ENCODE measurements at places on chromosomes 6 and 20.

DNA sequence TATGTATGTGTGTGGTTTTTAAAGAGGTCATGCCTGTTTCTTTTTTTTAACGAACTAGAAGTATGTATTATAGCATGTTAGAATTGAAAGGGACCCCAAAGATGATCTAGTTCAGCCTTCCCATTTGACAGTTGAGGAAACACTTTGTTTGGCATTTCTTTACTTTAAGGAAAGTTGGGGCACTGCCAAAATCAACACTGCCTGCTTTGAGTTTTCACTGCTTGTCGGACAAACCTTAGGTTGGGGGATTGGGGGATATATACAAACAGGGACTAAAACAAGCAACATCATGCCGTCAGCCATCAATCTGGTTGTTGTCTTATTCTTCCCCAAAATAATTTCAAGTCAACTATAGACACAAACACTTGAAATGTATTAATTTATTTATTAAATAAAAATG lies 14.1 kb upstream of the CALHM6 start:
- no peak for DNase-seq

- no peak for DNase-seq
These were observed 100.2 kb downstream of the CEBPB start for GRCh38 chr20:50290808-50291207.

DNA sequence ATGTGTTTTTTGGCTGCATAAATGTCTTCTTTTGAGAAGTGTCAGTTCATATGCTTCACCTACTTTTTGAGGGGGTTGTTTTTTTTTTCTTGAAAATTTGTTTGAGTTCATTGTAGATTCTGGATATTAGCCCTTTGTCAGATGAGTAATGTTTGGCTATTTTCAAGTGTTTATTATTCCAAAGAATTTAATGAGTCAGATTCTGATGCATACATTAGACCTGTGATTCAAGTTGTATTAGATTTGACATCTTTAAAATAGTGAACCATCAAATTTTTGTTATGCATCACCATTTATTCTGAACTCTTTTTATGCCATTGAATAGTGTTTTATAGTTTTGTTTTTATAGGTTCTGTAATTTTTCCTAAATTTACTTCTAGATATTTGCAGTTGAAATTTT lies 319.3 kb downstream of the PKHD1 start:
- DNase-seq = no peak

- no peak for DNase-seq
These were observed 739 bp downstream of the B3GAT2 start for GRCh38 chr6:70956191-70956450.

- DNase-seq = no peak
These were observed 770 bp downstream of the KIF3B start for GRCh38 chr20:32278199-32278643.

DNA sequence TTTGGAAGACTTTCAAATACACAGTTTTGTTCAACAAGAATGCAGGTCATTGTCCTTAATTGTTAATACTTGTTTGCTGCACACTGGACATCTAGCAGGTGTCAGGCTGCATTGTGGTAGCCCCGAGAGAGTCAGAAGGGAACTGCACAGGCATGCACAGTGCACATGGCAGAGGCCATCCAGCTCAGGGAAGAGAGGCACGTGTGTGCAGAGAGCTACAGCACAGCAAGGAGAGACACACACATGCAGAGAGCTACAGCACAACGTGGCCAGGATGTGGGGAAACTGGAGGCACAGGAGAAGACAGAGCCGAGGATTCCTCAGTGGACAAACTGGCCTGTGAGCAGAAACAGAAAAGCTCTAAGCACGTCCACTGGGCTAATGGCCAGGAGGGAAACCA lies 272.0 kb downstream of the SMOC2 start:
- no peak for DNase-seq

GRCh38 chr20:61929971-61930666 lies 135.6 kb downstream of the TAF4 start:
- DNase-seq = no peak

- peak; percentile 33 for DNase-seq
These were observed 2.1 kb downstream of the NQO2 start for GRCh38 chr6:3001773-3002293.

- DNase-seq = no peak
These were observed 1.9 kb downstream of the DDR1 start for GRCh38 chr6:30885999-30886896.

DNA sequence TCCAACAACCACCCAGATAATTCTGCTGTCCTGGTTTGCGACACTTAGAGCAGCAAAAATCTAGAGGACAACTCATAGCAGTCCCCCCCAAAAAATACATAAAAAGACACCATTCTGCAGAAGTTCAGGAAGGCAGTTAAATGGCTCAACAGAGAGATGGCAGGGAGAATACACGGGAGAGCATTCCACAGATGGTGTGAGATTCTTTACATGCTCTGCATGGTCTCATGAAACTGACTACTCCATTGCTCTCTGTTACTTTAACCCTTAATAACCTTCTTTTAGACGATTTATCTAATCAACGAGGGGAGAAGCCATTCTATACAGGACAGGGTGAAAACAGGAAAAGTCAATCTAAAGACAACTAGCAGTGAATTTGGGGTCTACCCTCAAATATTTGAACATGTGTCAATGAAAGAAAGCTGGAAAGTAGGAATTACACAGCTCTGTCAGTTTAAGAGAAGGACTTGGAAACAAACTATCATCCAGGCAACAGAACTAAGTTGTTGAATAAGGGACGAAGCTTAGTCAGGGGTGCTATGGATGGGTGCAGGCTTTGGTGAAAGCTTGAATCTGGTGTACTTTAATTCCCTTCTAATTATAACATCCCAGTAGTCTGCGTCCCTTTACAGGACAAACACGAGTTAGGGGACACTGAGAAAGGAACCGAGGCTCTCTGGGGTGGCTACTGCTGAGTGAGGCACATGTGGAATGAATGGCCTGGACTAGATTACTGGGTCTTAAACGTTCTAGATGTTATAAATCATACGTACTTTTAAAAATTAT lies 5.1 kb downstream of the PERP start:
- no peak for DNase-seq

GRCh38 chr6:97919631-97920030 lies 636.6 kb upstream of the MMS22L start:
- DNase-seq = no peak

GRCh38 chr6:136095986-136096385 lies 154.1 kb downstream of the MTFR2 start:
- DNase-seq = no peak

DNA sequence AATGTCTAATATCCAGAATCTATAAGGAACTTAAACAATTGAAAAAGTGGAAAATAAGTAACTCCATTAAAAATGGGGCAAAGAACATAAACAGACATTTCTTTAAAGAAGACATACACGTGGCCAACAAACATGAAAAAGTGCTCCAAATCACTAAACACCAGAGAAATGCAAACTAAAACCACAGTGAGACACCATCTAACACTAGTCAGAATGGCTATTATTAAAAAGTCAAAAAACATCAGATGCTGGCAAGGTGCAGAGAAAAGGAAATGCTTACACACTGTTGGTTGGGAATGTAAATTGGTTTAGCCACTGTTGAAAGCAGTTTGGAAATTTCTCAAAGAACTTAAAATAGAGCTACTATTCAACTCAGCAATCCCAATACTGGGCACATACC lies 169.2 kb upstream of the MANEA start:
- no peak for DNase-seq

- DNase-seq = no peak
These were observed 143.4 kb downstream of the BCKDHB start for GRCh38 chr6:80249897-80250296.

GRCh38 chr6:159353193-159353592 lies 184.0 kb downstream of the FNDC1 start:
- no peak for DNase-seq

GRCh38 chr6:169961772-169962561 lies 210.5 kb downstream of the ERMARD start:
- no peak for DNase-seq

- DNase-seq = no peak
These were observed 30.2 kb upstream of the IL17A start for GRCh38 chr6:52155791-52156576.

DNA sequence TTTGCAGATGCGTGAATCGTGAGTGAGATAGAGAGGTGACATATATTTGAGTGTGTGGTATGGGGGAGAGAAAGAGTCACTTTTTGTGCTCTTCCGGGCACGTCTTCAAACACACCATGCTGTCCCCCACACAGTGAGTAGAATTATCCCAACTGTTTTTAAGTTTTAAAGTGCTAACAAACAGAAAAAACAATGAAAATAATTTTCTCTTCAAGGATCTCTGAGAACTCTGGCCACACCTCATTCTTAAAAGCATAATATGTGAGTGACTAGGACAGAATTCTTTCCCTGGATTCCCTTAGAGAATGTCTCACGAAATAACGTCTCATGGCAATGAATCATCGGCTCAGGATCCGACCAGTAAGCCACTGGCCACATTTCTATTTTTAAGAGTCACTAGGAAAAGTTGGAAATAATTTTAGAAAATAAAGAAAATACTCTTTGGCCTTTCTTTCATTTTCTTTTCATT lies 235.7 kb upstream of the ZNF217 start:
- DNase-seq = no peak

All from NCI-H524 (cell line).